HS-27A (cell line): ENCODE measurements at places on chromosomes 4 and X.

DNA sequence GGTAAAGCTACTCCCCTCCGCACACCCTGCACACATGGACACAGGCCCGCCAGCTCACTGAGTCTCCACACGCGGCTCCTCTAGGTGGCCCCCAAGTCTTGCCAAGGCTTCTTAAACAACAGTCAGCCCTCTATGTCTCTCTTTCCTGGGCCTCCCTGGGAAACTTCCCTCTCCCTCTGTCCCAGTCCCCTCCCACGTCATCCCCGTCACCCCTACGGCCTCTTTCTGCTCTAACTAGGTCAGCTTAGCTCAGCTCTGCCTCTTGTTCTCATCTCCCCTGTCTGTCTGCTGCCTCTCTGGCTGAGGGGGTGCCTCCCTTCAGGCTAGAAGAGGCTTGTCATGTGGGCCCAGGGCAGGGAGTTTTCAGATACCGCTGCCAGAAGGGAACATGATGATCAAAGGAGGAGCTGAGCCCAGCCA, 38.8 kb downstream of the SEPTIN6 start:
- no peak for DNase-seq

DNA sequence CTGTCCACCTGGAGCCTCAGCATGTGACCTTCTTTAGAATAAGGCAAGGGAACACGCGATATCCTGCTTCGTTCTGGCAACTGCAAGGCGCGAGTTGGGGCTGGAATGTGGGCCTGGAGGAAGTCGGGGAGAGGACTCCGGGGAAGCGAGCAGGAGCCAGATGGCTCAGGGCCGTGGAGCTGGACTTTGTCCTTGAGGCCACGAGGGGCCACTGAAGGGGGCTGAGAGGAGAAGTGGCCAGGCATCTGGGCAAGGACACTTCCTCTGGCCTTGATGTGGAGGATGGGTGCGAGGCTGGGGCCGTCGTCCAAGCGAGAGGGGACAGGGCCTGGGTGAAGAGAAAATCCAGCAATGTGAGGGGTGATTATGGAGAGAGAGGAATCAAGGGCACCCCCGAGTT, 12.2 kb upstream of the DUSP9 start:
- DNase-seq, result no peak

DNA sequence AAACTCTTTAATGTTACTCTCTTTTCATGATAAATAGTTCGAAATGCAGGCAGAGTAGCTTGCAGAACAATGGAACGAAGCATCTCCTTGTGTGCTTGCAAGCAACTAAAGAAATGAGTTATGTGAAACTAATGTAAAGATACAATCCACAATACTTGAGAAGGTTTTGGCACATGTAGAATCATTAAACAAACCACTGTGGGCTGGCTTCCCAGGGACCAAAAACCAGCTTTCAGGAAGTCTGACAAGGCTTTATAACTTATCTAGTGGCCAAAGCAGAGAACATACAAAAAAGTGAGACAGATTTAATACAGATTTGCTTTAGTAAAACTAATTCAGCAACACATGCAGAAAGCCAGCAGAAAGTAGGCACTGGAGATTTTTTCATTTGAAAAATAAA, 1673.8 kb upstream of the AGA start:
- DNase-seq, result no peak

GRCh38 chr4:147368948-147369347, 111.9 kb upstream of the EDNRA start:
- DNase-seq, result no peak

DNA sequence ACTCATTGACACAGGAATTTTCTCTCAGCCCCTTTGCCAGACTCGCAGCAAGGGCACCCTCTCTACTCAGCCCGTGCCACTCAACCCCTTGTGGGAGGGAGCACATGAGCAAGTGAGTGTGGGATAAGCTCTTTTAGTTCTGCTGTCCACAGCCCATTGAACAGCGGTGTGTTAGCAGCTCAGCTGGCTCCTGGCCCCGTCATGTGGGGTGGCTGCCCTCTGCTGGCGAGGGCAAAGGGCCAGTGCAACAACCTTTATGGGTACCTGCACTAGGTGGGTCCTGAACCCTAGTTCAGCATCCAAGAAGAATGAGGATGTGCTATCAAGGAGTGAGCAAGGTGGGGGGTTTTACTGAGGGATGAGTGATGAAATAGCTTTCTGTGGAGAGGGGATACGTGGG, 85.0 kb upstream of the ZNF81 start:
- DNase-seq, result no peak

DNA sequence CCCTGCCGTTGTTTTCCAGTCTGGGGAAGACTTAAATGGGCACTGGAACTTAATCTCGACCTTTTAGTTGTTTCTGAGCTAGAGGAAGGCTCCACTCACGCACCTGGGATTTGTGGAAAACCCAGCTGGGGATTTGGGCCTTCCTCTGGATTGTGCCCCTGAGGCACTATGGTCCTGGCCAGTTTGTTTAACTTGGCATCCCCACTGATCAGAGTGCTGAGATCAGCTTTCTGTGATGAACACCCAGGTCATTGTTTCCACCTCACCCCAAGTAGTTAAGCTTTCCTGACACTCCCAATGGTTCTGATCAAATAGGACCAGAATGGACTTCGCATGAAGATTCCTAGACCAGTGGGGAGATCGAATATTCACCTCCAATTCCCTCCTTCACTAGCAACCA, 20.5 kb upstream of the NAP1L5 start:
- DNase-seq, result no peak

DNA sequence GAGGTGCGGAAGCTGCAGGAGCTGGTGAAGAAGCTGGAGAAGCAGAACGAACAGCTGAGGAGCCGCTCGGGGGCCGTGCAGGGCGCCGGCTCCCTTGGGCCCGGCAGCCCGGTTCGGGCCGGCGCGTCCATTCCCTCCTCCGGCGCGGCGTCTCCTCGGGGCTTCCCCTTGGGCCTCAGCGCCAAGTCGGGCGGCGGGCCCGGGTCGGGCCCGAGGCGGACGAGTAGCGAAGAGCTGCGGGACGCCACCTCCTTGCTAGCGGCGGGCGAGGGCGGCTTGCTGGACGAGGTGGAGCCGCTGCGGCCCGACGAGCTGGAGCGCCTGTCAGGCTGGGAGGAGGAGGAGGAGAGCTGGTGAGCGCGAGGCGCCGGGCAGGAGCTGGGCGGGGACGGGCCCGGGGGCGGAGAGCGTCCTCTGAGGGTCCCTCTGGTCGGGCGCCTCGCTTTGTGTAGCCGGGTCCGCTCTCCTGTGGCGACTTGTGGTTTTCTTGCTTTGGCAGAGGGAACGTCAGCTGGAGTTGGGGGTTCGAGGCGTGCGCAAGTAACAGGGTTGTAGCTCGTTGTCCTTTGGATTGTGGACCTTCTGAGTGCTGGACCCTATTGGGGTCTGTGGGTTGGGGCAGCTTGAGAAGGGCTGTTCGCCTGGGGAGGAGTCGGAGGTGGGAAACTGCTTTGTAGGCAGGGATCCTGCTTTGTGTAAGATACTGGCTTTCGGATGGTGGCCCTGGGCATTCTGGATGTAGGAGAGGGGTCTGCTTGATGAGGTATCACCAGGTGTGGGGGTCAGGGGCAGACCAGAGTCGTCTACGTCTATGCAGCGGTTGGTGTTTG, 662 bp downstream of the SLAIN2 start:
- DNase-seq, result no peak

- no peak for DNase-seq
These were observed 10.6 kb upstream of the XKRX start for GRCh38 chrX:100939333-100939732.

DNA sequence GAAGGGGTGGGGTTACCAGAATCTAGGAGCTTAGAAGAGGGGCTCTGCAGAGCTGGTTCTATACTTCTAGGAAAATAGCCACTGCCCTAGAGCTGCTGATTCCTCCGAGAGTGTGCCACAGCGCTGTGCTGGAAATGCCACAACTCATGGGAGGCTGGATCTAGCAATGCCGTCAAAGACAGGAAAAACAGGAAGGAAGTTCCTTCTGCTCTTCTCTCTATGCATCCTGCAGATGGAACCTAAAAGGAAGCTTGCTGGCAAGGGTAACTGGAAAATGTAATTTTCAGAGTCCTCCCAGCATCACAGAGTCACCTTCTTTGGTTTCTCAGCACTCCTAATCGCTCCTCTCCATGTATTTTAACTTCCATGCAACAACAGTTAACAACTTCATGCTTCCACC, 121.2 kb upstream of the TLL1 start:
- no peak for DNase-seq

- DNase-seq, result no peak
These were observed 79.3 kb downstream of the FRAS1 start for GRCh38 chr4:78136109-78137081.

DNA sequence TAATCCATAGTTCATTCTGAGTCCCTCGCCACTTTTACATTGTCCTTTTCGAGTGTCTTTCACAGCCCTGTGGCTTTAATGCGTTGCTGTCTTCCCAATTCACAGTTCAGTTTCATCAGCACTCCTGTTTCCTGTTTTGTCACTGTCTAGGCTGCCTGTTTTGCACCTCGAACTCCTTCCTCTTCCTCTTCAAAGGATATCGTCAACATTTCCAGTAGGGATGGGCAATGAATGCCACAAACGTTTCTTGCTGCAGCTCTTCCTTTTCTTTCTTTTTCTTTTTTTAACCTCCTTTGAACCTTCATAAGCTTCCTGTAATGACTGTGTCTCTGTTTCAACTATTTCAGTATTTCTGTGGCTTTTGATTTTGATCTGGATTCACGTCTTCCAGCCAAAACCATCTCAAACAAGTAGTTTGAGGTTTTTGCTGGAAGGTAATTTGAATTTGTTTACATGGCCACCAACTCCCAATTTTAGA, 105.4 kb downstream of the ANXA3 start:
- DNase-seq, result no peak

DNA sequence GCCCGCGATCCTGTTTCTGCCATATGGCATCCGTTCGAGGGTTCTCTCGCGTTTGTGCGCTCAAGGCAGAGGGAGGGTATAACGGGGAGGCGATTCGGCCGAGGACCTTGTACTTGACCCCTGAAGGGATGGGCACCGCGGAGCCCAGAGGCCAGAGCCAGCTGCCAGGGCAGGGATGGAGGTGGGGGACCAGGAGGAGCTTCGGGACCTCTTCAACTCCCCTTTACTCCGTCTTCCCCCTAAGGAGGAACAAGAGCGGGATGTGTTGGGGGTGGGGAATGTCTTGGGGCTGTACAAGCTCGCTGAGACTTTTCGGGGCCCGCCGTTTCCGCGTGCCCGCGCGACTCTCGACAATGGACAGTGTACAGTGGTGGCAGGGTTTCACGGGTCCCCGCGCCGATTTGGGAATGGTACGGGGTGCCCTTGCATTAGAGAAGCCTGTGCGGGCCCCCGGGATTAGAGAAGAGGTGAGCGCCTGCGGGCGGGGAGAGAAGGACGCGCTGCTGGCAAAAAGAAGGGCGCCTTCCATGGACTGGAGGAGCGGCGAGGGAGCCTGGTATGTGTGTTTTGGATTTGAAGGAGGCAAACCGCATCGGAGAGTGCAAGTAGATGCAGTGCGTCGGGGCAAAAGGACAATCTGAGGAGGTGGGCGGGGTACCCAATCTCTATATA, 760 bp downstream of the UGT8 start:
- DNase-seq, result no peak

DNA sequence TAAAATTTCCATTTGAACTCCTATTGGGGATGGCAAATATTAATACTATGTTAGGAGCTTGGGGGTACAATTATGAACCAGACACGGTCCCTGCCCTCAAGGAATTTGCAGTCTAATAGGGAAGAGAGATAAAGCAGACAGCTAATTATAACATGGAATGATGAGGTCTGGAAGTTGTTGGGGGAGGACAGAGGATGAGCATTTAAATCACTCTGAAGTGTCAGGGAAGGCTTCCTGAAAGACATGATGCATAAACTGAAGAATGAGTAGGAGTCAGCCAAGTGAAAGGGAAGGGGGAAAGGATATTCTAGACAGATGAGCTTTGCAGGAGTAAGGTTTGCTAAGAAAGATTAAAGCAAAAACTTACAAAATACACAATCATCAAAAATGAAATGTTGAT, 15.9 kb downstream of the PLAC1 start:
- no peak for DNase-seq
